ENCODE measurements at places on chromosomes 6 and 20. TPM values are rescaled to one million over a fixed set of nuclear protein-coding genes. Genes with fewer than 3 reads are reported as not detected.

GRCh38 chr6:18632670-18633410 lies 245.7 kb downstream of the RNF144B start:
- H3K27me3 ChIP-seq = no peaks in the 10 kb centered on the region
- H3K36me3 ChIP-seq = no peaks in the 10 kb centered on the region
- DNase-seq = no peak
- no peak overlapping the region for H3K27ac ChIP-seq

- H3K4me1 ChIP-seq = peaks cover 5% of the 10 kb centered on the region
- no peaks in the 10 kb centered on the region for H3K27me3 ChIP-seq
- H3K27ac ChIP-seq = no peak overlapping the region
- no peak overlapping the region for H3K4me3 ChIP-seq
- peaks cover 8% of the 10 kb centered on the region for H3K36me3 ChIP-seq
Observed at GRCh38 chr6:119296036-119297035, 53.2 kb downstream of the MAN1A1 start.

DNA sequence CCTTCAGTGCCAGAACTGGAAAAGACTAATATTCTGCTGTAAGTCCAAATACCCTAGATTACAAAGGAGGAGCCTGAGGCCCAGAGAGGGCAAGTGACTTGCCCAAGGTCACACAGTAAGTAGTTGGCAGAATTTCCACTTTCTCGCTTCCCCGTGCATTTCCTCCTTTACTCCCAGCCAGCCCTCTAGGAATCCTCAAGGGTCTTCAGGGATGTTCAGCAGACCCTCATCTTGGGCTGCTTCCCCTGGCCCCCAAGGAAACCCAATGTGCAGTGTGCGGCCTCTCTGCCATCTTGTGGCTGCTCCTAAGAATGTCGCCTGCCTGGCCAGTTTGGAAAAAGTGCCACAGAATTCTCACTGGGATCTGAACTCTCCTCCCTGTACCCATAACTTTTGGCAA lies 217.7 kb upstream of the LRFN2 start:
- DNase-seq = no peak
- peaks cover 2% of the 10 kb centered on the region for H3K4me1 ChIP-seq
- no peaks in the 10 kb centered on the region for H3K27me3 ChIP-seq
- no peak overlapping the region for H3K27ac ChIP-seq

DNA sequence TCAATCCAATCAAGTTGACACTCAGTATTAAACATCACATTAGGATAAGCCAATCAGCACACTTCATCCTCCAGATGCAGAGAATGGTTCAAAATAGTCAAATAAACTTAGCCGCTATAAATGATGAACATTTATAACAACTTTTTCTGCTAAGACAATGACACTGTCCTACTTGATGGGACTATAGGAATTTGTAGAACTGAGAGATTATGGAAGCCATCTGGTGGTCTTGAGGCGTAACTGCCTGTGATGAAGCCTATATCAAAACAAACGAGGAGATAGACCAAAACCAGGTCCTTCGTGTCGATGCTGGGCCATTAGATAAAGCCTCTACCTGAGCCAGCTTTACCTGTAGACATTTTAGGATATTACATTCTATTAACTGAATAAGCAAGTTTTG lies 631.1 kb downstream of the COL12A1 start:
- H3K4me3 ChIP-seq = no peak overlapping the region
- H3K36me3 ChIP-seq = no peaks in the 10 kb centered on the region
- no peaks in the 10 kb centered on the region for H3K4me1 ChIP-seq

DNA sequence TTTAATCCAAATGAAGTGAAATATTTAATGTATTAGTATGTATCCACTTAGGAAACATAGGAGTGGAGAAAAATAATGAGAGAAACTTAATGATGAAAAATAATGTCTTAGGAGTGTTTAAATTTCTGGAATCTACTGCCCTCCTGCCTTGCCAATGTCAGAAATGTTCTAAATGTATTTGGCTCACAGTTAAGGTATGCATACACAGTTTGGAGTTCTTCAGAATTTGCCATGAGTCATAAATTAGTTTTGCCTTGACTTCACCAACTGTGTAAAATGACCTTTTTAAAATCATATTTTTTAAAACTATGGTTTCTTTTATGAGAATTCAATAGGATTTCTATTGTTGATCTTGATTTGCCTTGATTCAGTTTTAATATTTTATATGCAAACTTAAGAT lies 191.7 kb upstream of the HSF2 start:
- no peaks in the 10 kb centered on the region for H3K4me1 ChIP-seq
- H3K36me3 ChIP-seq = no peaks in the 10 kb centered on the region
- no peak for DNase-seq
- no peaks in the 10 kb centered on the region for H3K27me3 ChIP-seq
- H3K4me3 ChIP-seq = no peak overlapping the region

GRCh38 chr6:16973545-16974386 lies 128.1 kb upstream of the STMND1 start:
- no peaks in the 10 kb centered on the region for H3K27me3 ChIP-seq
- no peak for DNase-seq
- no peaks in the 10 kb centered on the region for H3K4me1 ChIP-seq
- no peaks in the 10 kb centered on the region for H3K36me3 ChIP-seq
- no peak overlapping the region for H3K4me3 ChIP-seq

DNA sequence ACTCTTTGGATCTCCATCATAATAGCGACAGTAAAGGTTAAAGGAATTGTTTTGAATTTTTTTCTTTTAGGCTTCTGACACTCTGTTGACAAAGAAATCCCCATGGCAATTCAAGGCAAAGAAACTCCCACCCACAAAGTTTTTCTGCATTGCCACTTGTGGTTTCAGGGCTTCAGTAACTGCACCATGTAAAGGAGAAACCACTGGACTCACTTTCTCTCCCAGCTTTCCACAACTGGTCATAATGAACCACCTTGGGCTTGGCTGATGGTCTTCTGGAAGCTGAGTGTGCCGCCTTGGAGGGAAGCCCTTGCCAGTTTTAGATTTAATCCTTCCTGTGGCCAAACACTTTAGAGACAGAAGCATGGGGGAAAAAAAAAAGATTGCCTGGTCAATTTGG lies 163.1 kb downstream of the ISM1 start:
- no peaks in the 10 kb centered on the region for H3K27me3 ChIP-seq
- DNase-seq = no peak
- no peaks in the 10 kb centered on the region for H3K4me1 ChIP-seq
- no peak overlapping the region for H3K4me3 ChIP-seq
- H3K27ac ChIP-seq = no peak overlapping the region

The OR2J3 gene
- total RNA-seq = not detected

DNA sequence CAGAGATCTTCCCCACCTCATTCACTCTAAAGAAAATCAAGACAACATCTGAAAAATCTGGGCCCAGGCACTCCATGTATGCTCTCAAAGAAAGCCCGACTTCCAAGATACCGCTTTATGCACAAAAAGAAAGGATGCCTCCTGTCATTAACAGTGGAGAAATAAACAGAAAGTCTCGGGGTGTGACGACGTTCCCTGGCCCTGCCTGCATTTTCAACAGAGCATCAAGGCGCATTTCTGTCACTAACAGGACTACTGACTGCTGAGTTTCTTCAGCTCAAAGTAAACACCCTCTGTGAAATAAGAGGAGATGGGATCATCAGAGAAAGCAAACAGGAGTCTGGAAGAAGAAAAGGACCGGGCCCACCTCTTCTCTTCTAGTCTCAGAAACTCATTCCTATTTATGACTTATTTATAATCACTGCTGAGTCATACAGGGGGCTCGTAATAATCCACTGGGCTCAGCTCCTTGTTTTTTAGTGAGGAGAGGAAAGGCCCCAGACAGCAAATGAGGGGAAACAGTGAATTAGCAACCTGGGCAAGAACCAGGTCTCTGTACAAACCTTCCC lies 99.7 kb downstream of the ZMYND8 start:
- H3K27ac ChIP-seq = peak overlapping the region; percentile 49
- peaks cover 58% of the 10 kb centered on the region for H3K36me3 ChIP-seq
- H3K27me3 ChIP-seq = no peaks in the 10 kb centered on the region
- no peak overlapping the region for H3K4me3 ChIP-seq
- DNase-seq = no peak

The SHLD1 gene
- total RNA-seq = 3.1 TPM

The OLIG3 gene
- not detected for total RNA-seq

The GGTLC1 gene
- total RNA-seq = 65.2 TPM

The GMPR gene
- 16.3 TPM for total RNA-seq

DNA sequence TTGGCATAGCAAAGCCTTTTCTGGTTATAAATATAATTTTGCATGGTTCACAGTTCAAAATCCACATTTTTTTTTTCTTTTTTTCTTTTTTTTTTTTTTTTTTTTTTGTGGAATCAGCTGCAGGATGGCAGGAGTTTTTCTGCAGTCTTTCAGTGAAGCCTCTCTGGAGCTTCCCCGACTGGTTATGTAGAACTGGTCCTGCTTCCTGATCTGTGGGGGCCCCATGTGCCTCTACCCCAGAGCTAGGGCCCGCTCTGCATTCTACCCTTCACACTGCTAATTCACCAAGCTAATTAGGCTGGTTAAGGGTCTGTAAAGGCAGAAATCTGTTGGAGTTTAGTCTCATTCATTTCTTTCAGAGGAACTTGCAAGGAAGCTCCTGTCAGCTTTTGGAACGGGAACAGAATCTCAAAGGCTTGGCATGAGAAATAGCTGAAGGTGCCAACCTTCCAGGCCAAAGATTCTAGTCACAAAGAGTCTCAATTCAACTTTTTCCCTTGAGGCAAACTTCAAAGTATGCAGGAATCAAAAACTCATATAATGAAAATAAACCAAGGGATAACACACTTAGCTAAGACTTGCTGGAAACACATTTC lies 45.5 kb downstream of the HMGN3 start:
- no peak for DNase-seq
- H3K36me3 ChIP-seq = no peaks in the 10 kb centered on the region
- no peaks in the 10 kb centered on the region for H3K4me1 ChIP-seq
- no peak overlapping the region for H3K27ac ChIP-seq
- no peak overlapping the region for H3K4me3 ChIP-seq

The MAFB gene
- 81.7 TPM for total RNA-seq

DNA sequence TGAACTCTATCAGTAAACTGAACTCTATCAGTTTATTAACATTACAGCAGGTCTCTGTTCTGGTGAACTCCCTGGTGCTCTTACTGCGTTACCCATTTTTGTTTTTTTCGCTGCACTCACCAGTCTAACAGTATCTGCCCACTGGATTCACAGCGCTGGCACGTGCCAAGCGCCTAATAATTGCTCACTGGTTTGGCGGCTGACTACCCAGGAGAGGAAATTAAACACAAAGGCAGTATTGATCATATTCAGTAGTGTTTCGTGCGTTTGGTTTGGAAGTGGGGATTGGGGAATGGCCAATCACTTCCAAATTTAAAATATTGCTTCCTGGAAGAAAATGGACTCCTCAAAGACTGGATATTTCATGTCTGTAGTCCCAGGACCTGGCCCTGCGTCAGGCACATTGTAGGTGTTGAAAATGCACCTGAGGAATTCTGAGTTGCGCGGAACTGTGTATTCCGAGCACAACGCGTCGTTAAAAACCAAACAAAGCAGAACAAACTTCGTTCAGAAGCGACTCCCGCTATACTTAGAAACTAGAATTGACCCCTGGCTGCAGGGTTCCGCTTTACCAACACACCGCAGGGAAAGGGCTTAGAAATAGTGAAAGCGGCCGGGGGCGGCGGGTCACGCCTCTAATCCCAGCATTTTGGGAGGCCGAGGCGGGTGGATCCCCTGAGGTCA lies 1.1 kb upstream of the RPS12 start:
- peak overlapping the region; percentile 94 for H3K27ac ChIP-seq
- H3K4me1 ChIP-seq = peaks cover 28% of the 10 kb centered on the region
- H3K4me3 ChIP-seq = peak overlapping the region; percentile 95

- peaks cover 15% of the 10 kb centered on the region for H3K4me1 ChIP-seq
- H3K27me3 ChIP-seq = no peaks in the 10 kb centered on the region
- H3K27ac ChIP-seq = peak overlapping the region; percentile 72
- no peaks in the 10 kb centered on the region for H3K36me3 ChIP-seq
- no peak for DNase-seq
- no peak overlapping the region for H3K4me3 ChIP-seq
Observed at GRCh38 chr6:141482796-141483597, 649.7 kb upstream of the GJE1 start.

The ECT2L gene
- 28.4 TPM for total RNA-seq

The COL21A1 gene
- total RNA-seq = 6.3 TPM

DNA sequence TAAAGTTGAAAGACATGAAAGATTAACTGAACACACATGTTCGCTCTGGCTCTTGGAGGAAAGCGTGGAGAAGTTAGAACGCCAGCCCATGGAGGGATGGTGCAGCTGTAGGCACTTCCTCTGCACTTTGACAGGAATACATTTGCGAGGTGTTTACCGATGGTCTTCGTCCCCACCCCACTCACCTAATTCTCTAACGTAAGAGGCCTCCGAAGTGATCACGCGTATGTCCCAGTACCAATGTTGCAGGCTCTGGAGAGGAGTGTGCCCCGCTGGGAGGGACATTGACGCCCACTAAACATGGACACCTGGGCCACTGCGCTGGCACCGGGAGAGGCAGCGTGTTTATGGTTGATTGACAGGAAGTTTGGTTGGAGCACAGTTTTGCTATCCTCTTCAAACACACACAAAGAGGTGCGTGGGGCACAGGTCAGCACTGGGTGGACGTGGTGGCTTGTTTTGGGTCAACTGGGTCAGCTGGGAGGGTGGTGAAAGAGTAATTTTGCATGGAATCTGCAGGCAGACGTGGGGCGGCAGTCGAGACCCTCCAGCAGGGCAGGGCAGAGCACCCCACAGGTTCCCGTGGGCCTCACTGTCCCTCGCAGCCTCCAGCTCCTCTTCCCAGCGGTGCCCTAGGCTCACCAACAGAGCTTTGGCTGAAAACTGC lies 110.1 kb downstream of the DLL1 start:
- H3K4me3 ChIP-seq = no peak overlapping the region
- H3K27ac ChIP-seq = no peak overlapping the region
- no peaks in the 10 kb centered on the region for H3K36me3 ChIP-seq
- H3K27me3 ChIP-seq = no peaks in the 10 kb centered on the region
- H3K4me1 ChIP-seq = peaks cover 2% of the 10 kb centered on the region

GRCh38 chr6:126308362-126308761 lies 31.6 kb upstream of the CENPW start:
- no peaks in the 10 kb centered on the region for H3K27me3 ChIP-seq
- H3K27ac ChIP-seq = no peak overlapping the region
- H3K4me1 ChIP-seq = no peaks in the 10 kb centered on the region
- no peak overlapping the region for H3K4me3 ChIP-seq
- DNase-seq = no peak

- H3K36me3 ChIP-seq = no peaks in the 10 kb centered on the region
- no peaks in the 10 kb centered on the region for H3K27me3 ChIP-seq
- no peak overlapping the region for H3K27ac ChIP-seq
- no peak overlapping the region for H3K4me3 ChIP-seq
Observed at GRCh38 chr6:20687494-20687893, 153.2 kb downstream of the CDKAL1 start.

The F13A1 gene
- total RNA-seq = 7.3 TPM

- H3K4me1 ChIP-seq = peaks cover 11% of the 10 kb centered on the region
- DNase-seq = no peak
- no peaks in the 10 kb centered on the region for H3K36me3 ChIP-seq
- H3K27ac ChIP-seq = no peak overlapping the region
Observed at GRCh38 chr6:45375449-45375848, 2.3 kb downstream of the SUPT3H start.

Data from upper lobe of left lung (tissue), 6 donors.